ENCODE measurements at places on chromosomes 12 and 14.

DNA sequence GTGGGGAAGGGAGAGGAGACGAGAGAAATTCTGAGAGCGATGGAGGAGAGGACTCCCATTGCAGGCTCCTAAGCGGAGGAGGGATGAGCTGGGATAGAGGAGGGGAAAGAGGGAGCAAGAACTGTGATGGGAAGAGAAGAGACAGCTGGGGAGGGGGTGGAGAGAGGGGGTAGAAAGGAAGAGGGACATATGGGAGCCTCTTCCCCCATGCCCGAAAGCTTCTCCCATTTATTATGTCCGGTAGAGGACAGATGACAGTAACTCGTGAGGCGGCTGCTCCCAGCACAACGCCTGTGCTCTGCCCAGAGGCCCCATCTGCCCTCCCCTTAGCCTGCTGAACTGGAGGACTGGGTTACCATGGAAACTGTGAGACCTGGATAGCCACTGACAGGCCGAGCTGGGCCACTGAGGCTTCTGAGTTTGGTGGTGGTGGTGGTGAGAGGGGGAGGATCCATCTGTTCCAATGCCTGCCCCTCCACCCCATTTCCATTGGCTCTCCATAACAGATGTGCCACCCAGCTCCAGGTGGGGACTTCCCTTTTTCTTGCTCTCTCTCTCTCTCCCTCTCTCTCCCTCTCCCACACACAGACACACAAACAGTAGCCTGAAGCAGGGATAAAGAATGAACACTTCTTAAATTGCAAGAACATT lies 8.3 kb downstream of the CPNE6 start:
- DNase-seq: no peak

DNA sequence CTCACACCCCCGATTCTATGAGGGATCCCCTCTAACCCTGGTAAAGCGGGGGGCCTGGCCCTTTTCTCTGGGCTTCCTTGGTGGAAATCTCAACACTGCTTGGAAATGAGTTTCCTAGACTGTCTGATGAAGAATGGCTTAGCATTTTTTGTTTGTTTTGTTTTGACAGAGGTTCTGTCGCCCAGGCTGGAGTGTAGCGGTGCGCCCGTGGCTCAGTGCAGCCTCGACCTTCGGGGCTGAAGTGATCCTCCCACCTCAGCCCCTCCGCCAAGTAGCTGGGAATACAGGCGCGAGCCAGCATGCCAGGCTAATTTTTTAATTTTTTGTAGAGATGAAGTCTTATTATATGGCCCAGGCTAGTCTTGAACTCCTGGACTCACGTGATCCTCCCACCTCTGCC lies 30.3 kb downstream of the TC2N start:
- no peak for DNase-seq

DNA sequence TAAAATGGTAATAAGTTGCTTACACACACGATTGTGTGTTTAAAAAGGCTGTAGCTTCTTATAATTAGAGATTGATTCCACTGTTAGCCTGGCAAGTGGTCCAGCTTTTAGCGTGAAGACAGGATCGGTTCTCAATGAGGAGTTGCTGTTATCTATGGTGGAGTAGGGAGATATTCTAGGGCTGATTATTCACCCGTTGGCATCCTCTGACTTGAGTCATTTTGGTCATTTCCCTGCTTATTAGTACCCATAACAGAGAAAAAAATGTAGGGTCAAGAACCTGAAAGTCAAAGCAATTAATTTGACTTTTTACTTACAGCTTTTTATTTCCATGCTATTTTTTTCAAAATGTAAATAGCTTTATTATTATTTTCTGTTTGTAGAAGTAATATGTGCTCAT lies 76.0 kb downstream of the KCNK13 start:
- DNase-seq: no peak

DNA sequence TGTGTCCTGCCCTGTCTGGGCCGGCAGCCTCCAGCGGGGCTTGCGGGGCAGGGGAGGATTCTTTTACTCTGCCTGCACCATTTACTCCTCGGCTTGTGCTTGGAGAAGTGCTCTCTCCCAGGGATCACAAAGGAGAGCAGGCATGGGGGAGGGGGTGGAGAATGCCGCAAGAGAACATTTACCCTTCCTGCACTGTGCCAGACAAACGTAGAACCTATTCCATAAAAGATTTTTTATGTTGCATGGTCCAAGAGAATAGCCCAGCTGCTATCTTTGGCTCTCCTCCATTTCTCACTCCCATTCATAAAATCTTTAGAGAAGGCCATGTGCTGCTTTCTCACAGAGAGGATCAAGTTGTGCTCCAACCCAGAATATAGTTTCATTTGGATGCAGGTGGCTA lies 159.4 kb downstream of the SPTSSA start:
- no peak for DNase-seq

- DNase-seq: no peak
Observed at GRCh38 chr14:85056267-85056666, 473.7 kb upstream of the FLRT2 start.

DNA sequence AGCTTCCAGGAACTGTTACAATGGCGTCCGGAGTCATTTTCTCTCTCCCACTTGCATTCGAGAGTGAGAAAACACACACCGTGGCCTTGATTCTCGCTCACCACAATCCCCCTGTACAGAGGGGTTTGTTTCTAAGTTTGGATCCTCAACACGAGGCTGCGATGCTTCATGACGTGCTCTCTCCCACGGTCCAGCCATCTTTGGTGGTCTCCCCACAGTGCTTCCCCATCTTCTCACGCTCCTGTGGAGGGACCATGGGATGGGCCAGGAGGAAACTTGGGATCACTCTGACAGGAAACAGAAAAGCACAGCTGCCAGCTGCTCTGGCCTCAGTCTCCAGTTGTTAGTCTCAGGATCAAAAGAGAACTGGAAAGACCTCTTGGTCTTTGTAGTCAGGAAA lies 28.1 kb downstream of the OR10P1 start:
- no peak for DNase-seq

DNA sequence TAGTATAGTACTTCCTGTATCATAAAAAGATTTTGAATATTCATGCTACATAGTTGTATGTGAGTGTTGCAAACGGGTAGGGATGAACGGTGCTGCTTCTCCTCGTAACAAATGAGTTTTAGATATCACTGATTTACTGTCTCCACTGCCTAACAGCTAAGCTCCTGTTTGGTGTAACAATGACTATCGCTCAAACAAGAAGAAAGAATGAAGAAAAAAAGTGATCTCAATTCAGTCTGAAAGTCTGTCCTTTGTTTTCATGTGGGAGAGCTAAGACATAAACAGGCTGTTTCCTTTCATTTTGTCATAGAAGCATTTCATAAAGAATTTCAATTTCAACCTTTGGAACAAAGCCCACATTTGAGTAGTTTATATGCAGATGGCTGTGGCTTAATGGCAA lies 26.1 kb upstream of the RTRAF start:
- no peak for DNase-seq

All from activated CD4-positive, alpha-beta memory T cell treated with anti-CD3 and anti-CD28 coated beads for 36 hours (primary cell).